ENCODE measurements at places on chromosomes 5 and 9. TPM values are rescaled to one million over a fixed set of nuclear protein-coding genes. Genes with fewer than 3 reads are reported as not detected.

DYNC2I2 gene
- total RNA-seq = 138 TPM

HRH2 gene
- 0.77 TPM for total RNA-seq

SLC34A3 gene
- 0.11 TPM for total RNA-seq

GMCL2 gene
- not detected for total RNA-seq

SHISAL2B gene
- not detected for total RNA-seq

ANKRD20A1 gene
- total RNA-seq = 1.5 TPM

Data from A549 treated with GW870086 at 1 μM for 4 hours (cell line).